Stimulated activated CD8-positive, alpha-beta memory T cell treated with anti-CD3 and anti-CD28 coated beads, Interleukin-2, amount 100 ng/mL, for 48 hours (primary cell): ENCODE measurements at places on chromosomes 5 and 9.

GRCh38 chr9:107046692-107047091 lies 183.7 kb downstream of the ZNF462 start:
- DNase-seq, result no peak

DNA sequence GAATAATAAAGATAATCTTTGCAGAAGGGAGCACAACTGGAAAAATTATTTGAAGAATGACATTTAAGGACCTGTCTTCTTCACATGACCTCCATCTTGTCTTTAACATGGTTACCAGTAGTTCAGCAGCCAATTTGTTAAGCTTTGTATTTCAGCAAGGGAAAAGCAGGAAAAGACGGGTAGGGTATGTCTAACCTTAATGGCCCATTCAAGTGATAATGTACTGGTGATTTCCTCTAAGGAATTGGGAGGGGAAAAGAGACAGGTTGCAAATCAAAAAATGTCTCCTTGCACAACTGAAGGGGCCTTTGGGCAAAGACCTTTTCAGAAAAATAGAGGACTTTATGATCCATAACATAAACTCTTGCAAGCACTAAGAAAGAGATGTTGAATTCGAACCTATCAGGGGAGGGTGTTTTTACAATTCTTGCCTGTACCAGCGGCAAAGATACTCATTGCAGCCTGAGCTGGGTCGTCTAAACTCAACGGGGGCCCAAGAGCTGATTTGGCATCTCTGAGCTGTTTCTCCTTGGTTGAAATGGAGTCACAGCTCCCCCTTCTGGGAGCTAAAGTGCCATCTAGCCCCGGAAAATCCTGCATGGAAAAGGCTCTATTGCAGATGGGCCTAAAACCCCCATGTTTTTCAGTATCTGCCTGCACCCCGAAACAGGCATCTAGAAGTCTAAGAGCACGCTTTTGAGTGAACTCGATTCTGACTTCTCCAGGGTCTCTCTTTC lies 3.8 kb downstream of the BRINP1 start:
- no peak for DNase-seq

- DNase-seq, result no peak
These were observed 38.8 kb downstream of the MUSK start for GRCh38 chr9:110707419-110707818.

DNA sequence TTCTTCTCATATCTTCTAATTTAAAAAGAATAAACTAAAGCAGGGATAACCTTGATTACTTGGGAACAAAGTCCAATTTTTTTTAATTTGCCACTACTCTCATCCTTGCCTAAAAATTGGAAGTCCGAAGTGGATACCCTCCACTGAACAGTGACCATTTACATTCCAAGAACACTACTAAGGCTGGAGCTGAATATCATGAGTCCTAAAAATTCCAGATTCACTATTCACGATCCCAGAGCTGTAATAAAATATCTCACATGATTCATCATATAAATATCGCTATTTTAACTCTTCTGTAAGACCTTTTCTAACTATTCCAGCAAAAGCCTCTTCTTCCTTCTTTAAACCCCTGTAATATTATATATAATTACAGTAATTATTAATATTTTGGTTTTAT lies 57.4 kb downstream of the ATPSCKMT start:
- no peak for DNase-seq

DNA sequence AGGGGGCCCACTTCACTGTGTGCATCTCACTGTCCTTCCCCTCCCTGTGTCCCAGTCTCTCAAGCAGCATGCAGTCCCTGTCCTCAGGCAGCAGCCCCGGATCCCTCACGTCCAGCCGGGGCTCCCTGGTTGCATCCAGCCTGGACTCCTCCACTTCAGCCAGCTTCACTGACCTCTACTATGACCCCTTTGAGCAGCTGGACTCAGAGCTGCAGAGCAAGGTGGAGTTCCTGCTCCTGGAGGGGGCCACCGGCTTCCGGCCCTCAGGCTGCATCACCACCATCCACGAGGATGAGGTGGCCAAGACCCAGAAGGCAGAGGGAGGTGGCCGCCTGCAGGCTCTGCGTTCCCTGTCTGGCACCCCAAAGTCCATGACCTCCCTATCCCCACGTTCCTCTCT lies 62.8 kb upstream of the RARS1 start:
- no peak for DNase-seq

DNA sequence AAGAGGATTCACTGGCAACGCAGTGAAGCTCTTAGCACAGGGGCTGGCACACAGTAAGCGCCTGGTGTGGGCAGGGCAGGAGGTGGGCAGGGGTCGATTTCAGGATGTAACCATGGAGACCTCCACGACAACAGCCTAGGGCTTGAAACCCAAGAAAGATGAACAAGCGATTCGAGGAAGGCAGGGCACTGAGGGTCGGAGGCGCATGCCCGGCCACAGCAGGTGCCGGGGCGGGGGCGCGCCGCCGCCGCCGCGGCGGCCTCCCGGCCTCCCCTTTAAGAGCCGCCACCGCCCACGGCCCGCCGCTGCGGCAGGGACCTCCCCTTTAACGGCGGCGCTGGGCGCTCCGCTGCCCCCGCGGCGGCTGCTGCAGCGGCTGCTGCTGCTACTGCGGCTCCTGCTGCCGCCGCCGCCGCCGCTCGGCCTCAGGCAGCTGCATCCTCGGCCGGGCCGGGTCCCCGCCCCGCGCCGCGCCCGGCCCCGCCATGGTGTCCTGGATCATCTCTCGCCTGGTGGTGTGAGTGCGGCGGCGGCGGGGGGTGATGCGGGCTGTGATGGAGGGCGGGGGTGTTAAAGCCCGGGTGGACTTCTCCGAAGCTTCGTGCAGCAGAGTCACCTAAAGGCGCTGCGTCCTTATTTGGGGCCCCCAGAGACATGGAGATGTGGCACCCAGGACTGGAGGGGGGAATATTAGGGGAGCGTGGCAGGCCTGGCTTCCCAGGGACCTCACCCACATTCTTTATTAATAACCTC lies at the start of gene REEP2:
Gene REEP2 (plus strand): TSS at position 334 of the 753 bp plus-strand sequence. CDS start 152 bp downstream, at position 486.
- DNase-seq, result peak; percentile 63
